KBM-7 (cell line): ENCODE measurements at places on chromosomes 4 and X.

DNA sequence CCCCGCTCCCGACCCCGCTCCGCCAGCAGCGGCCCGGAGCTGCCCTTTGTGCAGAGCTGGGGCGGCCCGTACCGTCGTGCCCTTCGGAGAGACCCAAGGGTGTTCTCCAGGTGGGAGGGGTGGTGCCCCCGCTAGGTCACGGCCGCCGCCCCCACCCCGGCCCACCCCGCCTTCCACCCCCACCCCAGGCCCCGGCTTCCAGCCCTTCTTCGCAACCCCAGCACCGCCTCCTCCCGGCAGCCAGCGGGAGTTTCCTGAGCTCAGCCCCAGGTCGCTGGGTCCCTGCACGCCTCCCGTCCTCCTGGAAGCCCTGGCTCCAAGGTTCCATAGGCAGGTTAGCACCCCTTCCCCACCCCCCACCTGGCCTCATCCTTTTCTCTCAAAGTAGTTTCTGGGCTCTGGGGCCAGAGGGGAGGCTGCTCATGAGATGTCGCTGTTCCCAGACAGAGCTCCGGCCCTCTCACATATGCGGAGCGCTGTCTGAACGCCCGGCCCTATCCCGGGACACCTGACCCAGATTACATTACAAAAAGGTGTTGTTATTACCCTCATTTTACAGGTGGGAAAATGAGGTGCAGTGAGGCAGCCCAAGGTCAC is 25.2 kb upstream of the FGFR3 start:
- DNase-seq: peak; percentile 29

DNA sequence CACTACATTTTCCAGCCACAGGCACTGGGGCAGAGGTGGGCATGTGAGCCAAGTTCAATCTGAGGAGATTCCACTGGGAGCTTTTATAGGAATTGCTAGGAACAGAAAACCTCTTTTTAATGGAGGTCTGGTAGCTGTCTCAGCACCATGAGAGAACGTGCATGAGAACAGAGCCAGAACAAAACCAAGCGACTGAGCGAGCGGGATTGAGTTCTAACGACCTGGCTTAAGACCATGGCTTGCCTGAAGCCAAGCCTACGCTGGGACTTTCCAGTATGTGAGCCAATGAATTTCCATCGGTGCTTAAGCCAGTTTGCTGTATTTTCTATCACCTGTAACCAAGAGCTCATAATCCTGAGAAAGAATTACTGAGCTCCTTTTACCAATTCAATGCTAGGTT is 183.7 kb downstream of the NR3C2 start:
- no peak for DNase-seq

- DNase-seq: peak; percentile 46
Observed at GRCh38 chrX:80578517-80579105, 158.4 kb downstream of the TENT5D start.

- DNase-seq: no peak
Observed at GRCh38 chrX:8689473-8689872, 42.5 kb downstream of the ANOS1 start.

DNA sequence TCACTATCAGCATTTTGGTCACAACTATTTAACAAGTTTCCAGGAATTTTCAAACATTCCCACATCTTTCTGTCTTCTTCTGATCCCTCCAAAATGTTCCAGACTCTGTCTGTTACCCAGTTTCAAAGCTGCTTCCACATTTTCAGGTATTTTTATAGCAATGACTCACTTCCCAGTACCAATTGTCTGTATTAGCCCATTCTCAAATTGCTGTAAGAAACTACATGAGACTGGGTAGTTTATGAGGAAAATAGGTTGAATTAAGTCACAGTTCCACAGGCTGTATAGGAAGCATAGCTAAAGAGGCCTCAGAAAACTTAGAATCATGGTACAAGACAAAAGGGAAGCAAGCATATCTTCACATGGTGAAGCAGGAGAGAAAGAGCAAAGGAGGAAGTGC is 475.0 kb upstream of the PCDH7 start:
- DNase-seq: no peak

DNA sequence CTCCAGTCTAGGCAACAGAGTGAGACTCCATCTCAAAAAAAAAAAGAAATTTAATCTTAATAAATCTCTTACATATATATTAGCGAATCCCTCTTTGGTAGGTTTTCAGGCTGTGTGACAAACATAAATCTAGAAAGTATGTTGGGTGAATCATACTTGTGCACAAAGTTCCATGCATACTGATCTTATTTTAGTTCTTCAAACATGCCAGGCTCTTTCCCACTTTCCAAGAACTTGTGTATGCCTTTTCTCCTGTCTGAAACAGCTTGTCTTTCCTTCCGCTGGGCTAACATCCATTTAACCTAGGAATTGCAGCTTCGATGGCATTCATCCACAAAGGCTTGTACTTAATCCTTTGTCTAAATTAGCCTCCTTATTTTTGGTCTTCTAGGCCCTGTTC is 156.6 kb upstream of the CASK start:
- no peak for DNase-seq

- no peak for DNase-seq
Observed at GRCh38 chr4:148435654-148436406, 6.4 kb downstream of the NR3C2 start.

DNA sequence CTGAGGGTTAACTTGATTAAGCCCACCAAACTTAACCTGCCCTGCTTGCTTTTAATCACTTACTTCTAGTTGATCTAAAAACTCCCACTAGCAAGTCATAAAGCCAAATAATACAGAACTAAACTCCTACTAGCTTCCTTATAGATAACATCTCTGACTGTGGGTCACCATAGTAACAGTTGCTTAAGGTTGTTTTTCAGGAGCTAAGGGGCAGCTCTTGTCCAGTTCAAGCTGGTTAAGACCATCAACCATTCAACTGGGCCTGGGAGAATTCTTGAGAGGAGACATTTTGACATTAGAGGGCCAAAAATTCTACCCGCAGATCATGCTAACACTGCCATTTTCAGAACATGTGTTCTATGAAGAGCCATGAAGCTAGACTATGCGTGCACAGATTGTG is 67.0 kb downstream of the UCHL1 start:
- DNase-seq: peak; percentile 5

- no peak for DNase-seq
Observed at GRCh38 chr4:37447886-37448285, 203.3 kb downstream of the NWD2 start.
